ENCODE measurements at places on chromosomes 1 and 21.

DNA sequence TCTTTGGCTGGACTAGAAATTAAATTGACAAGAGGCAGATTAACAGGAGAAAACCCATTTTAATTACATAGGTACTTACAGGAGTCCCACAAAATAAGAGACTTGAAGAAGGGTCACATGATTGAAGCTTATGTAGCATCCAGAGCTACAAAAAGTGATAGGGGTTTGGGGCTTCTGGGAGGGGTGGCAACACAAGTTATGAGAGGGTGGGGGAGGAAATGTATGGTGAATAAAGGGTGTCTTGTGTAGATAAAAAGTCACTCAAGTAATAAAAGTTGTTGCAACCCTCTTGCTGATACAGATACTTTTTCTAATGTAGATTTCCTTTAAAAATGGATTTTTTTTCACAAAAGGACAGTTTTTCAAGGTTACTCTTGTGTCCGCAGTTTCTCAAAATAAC is 24.0 kb downstream of the USP25 start:
- no peak for DNase-seq

- DNase-seq: peak; percentile 62
These were observed 114.1 kb downstream of the LHX4 start for GRCh38 chr1:180343921-180344769.

DNA sequence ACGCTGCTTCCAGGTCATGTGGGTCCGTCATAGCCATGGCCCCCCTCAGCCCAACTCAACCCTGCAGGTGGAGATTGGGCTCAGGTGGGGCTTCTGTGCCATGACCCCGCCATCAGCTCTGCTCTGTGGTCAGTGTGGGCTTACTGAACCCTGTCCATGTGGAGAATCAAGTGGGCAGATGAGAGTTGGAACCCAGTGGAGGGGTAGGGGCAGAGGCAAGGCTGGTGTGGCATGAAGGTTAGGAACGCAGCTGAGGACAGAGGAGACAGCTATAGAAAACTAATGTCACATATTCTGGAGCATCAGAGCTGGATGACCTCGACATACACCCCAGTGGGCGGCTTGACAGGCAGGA is 355.9 kb downstream of the PTPRU start:
- DNase-seq: no peak

DNA sequence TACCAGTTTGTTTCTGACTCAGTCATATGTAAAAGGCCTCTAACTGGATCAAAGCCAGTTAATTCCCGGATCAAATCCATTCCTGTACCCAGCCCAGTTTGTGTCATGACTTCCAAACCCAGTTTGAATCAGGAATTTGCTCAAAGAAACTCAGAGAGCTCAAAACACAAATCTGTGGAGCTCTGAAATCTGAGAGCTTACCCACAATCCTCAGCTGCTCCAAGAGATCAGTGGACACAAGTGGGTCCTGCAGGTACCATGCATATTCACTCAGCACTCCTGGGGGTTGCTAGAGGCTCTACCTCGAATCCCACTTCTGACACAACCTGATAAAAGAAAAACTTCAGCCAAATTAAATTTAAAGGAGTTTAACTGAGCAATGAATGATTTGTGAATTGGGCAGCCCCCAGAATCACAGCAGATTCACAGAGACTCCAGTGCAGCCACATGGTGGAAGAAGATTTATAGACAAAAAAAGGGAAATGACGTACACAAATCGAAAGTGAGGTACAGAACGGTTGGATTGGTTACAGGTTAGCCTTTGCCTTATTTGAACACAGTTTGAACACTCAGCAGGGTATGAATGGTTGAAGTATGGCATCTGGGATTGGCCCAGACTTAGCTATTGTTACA is 11.9 kb upstream of the MRPL55 start:
- DNase-seq: peak; percentile 24

- DNase-seq: no peak
These were observed 182.3 kb downstream of the RRAGC start for GRCh38 chr1:38677311-38677710.

DNA sequence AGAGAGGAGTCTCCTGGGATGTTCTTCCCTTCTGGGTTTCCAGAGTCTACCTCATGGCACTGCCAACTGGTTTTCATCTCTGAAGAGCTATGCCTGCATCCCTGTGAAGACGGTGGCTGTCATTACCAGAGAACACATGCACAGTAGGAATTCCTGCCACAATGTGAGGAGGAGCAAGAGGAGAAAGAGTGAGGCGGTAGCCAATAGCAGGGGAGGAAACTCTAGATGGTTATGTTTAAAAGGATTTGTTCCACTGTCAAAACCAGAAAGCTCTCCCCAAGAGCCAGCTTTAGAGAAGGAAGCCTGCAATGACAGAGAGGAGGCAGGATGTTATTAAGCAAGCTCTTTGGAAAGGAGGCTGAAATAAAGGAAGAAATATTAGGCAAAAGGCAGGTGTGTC is 12.3 kb downstream of the LMX1A start:
- no peak for DNase-seq

GRCh38 chr21:14557413-14557812 is 11.3 kb upstream of the SAMSN1 start:
- no peak for DNase-seq

GRCh38 chr1:5567839-5568238 is 424.4 kb downstream of the NPHP4 start:
- no peak for DNase-seq
